ENCODE measurements at places on chromosomes 5 and 9. TPM values are rescaled to one million over a fixed set of nuclear protein-coding genes. Genes with fewer than 3 reads are reported as not detected.

ALG2 gene
- 25.4 TPM for total RNA-seq

SHISAL2B gene
- not detected for total RNA-seq

LRRC70 gene
- 8.5 TPM for total RNA-seq

CYLC2 gene
- total RNA-seq, result not detected

HRH2 gene
- total RNA-seq, result 8.8 TPM

RPP25L gene
- 4.4 TPM for total RNA-seq

PHF24 gene
- 40.1 TPM for total RNA-seq

IER5L gene
- total RNA-seq, result 20.3 TPM

All from parietal lobe (tissue), 2 donors.